Stimulated activated CD8-positive, alpha-beta memory T cell treated with anti-CD3 and anti-CD28 coated beads, Interleukin-7, amount 100 ng/mL, for 4 hours (primary cell): ENCODE measurements at places on chromosomes 5 and 9.

GRCh38 chr9:134935701-134936345 lies 18.1 kb upstream of the FCN1 start:
- DNase-seq, result no peak

DNA sequence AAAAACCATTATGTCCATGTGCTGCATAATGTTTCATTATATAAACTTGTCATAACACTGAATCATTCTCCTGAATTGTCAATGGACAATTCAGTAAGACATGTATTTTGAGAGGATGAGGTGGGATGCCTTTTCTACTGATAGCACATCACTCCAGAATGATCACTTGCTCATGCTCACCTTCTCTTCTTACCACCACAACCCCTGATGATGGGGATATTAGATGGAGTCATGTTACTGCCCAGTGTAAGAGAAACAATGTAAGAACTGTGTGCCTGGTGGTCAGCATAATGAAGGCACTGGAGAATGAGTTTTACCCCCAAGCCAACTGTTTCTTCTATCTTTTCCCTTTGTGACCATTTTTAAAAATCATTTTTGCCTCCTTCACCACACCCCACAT lies 198.8 kb downstream of the ADAMTSL1 start:
- DNase-seq, result no peak

GRCh38 chr9:129235931-129236331 lies 57.9 kb upstream of the IER5L start:
- DNase-seq, result peak; percentile 26

DNA sequence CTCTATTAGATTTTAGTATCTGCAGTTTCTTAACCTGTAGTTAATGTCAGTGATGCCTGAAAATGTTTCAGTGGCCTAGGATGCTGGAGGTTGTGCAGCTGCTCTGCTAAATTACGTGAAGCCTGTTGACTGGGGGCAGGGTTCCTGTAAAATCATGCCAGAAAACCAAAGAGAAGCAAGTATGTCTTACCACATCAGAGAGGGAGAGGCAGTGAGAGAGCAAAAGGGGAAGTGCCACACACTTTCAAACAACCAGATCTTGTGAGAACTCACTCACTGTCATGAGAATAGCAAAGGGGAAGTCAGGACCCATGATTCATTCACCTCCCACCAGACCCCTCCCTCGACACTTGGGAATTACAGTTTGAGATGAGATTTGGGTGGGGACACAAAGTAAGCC lies 83.9 kb upstream of the CYLC2 start:
- no peak for DNase-seq

DNA sequence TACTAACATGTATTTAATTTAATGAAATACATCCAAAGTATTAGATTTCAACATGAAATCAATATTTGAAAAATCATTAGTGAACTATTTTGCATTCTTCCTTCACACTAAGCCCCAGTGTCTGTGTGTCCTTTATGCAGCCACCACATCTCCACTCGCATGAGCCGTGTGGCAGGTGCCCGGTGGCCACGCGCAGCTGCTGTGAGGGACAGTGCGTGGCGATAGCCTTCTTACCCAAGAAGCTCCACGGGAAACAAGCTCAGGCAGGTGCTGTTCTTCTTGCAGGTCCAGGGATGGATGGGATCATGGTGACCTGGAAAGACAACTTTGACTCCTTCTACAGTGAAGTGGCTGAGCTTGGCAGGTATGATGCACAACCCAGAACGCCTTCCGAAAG lies 79.3 kb upstream of the OTULINL start:
- DNase-seq, result no peak

GRCh38 chr5:159903131-159903530 lies 13.2 kb upstream of the ADRA1B start:
- no peak for DNase-seq

DNA sequence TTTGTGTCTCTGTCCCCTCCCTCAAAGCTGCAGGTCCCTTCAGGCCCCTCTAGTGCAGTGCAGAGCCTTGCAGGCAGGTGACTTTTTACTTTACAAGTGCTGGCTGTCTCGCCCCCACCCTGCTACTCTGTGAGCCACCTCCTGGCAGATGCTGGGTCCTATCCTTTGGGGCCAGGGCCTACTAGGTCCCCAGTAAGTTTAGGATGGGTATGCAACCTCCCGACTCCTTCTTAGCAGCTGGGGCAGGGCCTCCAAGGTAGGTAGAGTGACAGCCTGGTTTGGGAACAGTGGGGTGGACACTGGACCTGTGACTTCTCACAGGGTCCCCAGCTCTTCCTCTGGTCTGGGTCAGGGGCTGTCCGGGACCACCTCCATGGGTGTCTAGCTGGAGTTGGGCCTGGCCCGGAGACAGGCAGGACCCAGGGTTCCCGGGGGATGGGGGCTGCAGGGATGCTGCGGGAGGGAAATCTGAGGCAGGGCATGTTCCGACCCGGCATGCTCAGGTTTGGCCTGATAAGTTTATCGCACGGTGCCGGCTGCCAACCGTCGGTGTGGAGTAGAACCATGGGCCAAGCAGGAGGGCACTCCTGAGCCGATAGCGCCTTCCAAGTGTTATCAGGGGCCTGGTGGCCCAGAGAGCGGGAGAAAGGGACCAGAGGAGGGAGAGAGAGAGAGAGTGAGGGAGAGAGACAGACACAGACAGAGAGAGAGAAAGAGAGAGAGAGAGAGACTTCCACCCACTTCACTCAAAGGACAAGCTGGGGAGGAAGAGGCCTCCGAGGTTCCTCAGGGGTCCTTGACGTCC lies 20.5 kb downstream of the GFI1B start:
- DNase-seq, result no peak
